Type B pancreatic cell (in vitro differentiated cells): ENCODE measurements at places on chromosomes 7 and 10. TPM values are rescaled to one million over a fixed set of nuclear protein-coding genes. Genes with fewer than 3 reads are reported as not detected.

GRCh38 chr10:36280890-36281499 is 638.9 kb upstream of the FZD8 start:
- no peak overlapping the region for H3K4me3 ChIP-seq
- peaks cover 8% of the 10 kb centered on the region for H3K4me1 ChIP-seq
- no peak for DNase-seq
- no peak overlapping the region for H3K27ac ChIP-seq
- H3K27me3 ChIP-seq, result no peaks in the 10 kb centered on the region

- peaks cover 25% of the 10 kb centered on the region for H3K4me1 ChIP-seq
- DNase-seq, result peak; percentile 84
- H3K27me3 ChIP-seq, result peaks cover 13% of the 10 kb centered on the region
- H3K27ac ChIP-seq, result peak overlapping the region; percentile 98
- H3K36me3 ChIP-seq, result peaks cover 4% of the 10 kb centered on the region
- peak overlapping the region; percentile 94 for H3K4me3 ChIP-seq
These were observed 1.8 kb upstream of the ZNF503 start for GRCh38 chr10:75403144-75403938.

- H3K4me3 ChIP-seq, result no peak overlapping the region
- H3K36me3 ChIP-seq, result no peaks in the 10 kb centered on the region
- H3K4me1 ChIP-seq, result no peaks in the 10 kb centered on the region
- H3K27me3 ChIP-seq, result no peaks in the 10 kb centered on the region
- H3K27ac ChIP-seq, result no peak overlapping the region
These were observed 226.3 kb upstream of the KLF6 start for GRCh38 chr10:4011136-4011812.

DNA sequence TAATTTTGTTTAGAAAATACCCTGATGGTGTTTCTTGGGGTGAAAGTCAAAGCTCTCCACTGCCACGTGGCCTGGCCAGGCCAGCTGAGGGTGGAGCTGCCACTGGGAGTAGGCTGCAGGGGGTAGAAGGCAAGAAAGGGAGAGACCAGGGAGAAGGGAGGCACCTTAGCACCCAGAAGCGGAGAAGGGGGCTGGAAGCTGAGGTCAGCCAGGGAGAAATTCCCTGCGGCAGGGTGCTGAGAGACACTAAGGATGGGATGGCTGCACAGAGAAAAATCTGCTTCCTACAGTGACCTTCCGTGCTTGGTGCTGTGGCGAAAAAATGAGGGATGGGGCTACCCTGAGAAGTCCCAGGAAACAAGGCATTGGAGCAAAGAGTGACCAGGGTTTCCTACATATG is 143.7 kb downstream of the SLIT1 start:
- peaks cover 7% of the 10 kb centered on the region for H3K4me1 ChIP-seq
- no peak overlapping the region for H3K4me3 ChIP-seq
- no peak for DNase-seq
- H3K27me3 ChIP-seq, result peaks cover 5% of the 10 kb centered on the region
- H3K36me3 ChIP-seq, result no peaks in the 10 kb centered on the region

DNA sequence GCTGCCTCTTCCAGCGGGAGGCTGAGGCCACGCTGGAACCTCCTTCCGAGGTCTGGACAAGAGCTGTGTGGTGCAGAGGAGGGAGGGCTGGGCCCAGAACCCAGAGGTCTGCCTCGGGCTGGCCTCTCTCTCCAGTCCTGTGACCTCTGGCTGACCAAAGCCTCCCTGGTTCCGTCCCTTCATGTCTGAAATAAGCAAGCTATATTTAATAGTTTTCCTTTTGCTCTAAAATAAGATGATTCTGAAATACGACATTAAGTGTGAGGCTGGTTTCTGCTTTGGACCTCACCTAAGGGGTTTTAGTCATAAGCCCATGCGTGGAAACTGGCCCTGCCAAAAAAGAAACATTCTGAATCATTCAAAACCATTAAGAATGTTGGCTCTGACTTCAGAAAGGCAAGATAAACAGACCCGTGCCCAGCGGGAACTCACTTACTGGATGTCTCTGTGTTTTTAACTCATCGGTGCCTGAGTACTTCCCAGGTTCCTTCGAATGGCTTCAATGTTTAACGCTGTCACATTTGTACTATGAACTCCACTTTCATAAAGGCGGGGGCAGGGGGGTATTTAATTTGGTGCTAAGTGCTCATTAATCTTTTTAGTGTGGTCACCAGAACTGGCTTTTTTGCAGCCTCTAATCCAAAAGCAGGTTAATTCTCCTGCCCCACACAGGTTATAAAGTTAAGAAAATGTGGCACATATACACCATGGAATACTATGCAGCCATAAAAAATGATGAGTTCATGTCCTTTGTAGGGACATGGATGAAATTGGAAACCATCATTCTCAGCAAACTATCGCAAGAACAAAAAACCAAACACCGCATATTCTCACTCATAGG is 157.5 kb upstream of the KLF14 start:
- H3K4me1 ChIP-seq, result peaks cover 57% of the 10 kb centered on the region
- H3K27ac ChIP-seq, result no peak overlapping the region
- H3K4me3 ChIP-seq, result no peak overlapping the region
- DNase-seq, result no peak
- H3K27me3 ChIP-seq, result peaks cover 24% of the 10 kb centered on the region
- H3K36me3 ChIP-seq, result no peaks in the 10 kb centered on the region

GRCh38 chr7:49670991-49671390 is 102.4 kb upstream of the VWC2 start:
- H3K4me3 ChIP-seq, result no peak overlapping the region
- H3K27me3 ChIP-seq, result peaks cover 3% of the 10 kb centered on the region
- H3K27ac ChIP-seq, result no peak overlapping the region
- DNase-seq, result no peak
- no peaks in the 10 kb centered on the region for H3K4me1 ChIP-seq

GRCh38 chr7:157831143-157831905 is 494.5 kb downstream of the DNAJB6 start:
- H3K4me3 ChIP-seq, result no peak overlapping the region
- H3K36me3 ChIP-seq, result no peaks in the 10 kb centered on the region
- peaks cover 8% of the 10 kb centered on the region for H3K4me1 ChIP-seq

DNA sequence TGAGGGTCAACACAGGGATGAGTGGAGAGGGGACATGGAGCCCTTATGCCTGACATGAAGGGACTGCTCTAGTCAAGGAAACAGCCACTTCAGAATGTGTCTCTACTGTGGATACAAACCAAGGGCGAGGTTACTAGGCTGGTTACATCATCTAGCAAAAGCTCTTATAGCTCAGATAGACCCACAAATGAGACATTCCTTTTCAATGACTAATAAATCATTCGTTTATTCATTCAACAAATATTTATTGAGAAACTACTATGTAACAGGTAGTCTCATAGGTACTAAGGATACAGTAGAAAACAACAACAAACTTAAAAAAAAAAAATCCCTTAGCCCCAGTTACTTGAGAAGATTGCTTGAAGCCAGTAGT is 219.5 kb downstream of the KIAA1217 start:
- no peak overlapping the region for H3K4me3 ChIP-seq
- no peak overlapping the region for H3K27ac ChIP-seq
- DNase-seq, result no peak
- H3K27me3 ChIP-seq, result no peaks in the 10 kb centered on the region
- peaks cover 5% of the 10 kb centered on the region for H3K4me1 ChIP-seq
- peaks cover 14% of the 10 kb centered on the region for H3K36me3 ChIP-seq

- no peak overlapping the region for H3K4me3 ChIP-seq
- H3K4me1 ChIP-seq, result peaks cover 5% of the 10 kb centered on the region
- peaks cover 14% of the 10 kb centered on the region for H3K36me3 ChIP-seq
- no peaks in the 10 kb centered on the region for H3K27me3 ChIP-seq
These were observed 253.8 kb downstream of the MAD1L1 start for GRCh38 chr7:1978656-1979590.

GRCh38 chr7:26153823-26154783 is 2.1 kb downstream of the NFE2L3 start:
- no peak for DNase-seq
- peaks cover 19% of the 10 kb centered on the region for H3K4me1 ChIP-seq
- H3K36me3 ChIP-seq, result no peaks in the 10 kb centered on the region

GRCh38 chr7:36652431-36652830 is 71.9 kb downstream of the AOAH start:
- H3K36me3 ChIP-seq, result no peaks in the 10 kb centered on the region
- peaks cover 7% of the 10 kb centered on the region for H3K27me3 ChIP-seq
- H3K4me3 ChIP-seq, result no peak overlapping the region
- peaks cover 45% of the 10 kb centered on the region for H3K4me1 ChIP-seq

- H3K4me1 ChIP-seq, result peaks cover 13% of the 10 kb centered on the region
- H3K4me3 ChIP-seq, result no peak overlapping the region
- peak overlapping the region; percentile 37 for H3K27ac ChIP-seq
- peaks cover 27% of the 10 kb centered on the region for H3K36me3 ChIP-seq
- no peak for DNase-seq
- no peaks in the 10 kb centered on the region for H3K27me3 ChIP-seq
These were observed 9.7 kb downstream of the PUS7 start for GRCh38 chr7:105512415-105512814.

DNA sequence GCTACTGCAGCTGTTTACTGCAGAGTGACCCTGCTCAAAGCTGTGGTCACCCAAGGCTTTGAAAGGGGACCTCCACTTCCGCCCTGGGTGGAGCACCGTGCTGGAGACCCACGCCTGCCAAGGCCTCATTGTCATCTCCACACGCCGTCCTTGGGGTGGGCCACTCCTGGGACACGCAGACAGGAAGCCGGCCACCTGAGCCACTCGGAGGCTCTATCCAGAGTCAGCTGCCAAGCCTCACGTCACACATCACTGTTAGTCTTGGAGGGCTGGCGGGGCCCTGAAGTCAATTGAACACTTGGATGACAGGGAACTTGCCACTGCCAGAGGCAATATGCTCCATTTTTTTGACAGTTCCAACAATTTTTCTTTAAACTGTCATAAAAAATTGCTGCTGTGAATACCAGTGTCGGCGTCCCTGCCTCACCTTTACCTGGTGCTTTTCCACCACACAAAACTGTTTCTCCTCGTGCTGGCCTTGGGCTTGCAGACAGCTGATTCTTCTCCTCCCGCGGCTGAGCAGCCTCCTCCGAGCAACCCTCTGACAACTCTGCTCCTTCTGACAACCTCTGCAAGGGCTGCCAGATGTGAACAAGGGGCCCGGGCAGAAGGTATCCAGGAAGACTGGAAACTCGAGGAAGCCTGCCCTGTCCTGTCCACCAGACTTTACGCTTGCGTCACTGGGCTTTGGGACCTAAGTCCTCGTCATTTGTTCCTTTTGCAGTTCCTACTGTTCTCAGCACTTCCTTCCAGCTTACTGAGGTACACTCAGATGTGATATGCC is 81.9 kb downstream of the EGFR start:
- peaks cover 4% of the 10 kb centered on the region for H3K36me3 ChIP-seq
- peak overlapping the region; percentile 62 for H3K4me3 ChIP-seq
- no peaks in the 10 kb centered on the region for H3K27me3 ChIP-seq
- peaks cover 55% of the 10 kb centered on the region for H3K4me1 ChIP-seq
- no peak for DNase-seq
- peak overlapping the region; percentile 68 for H3K27ac ChIP-seq

- H3K4me1 ChIP-seq, result peaks cover 40% of the 10 kb centered on the region
- no peak overlapping the region for H3K4me3 ChIP-seq
These were observed 66.7 kb downstream of the PARD3 start for GRCh38 chr10:34748357-34748756.

GRCh38 chr7:29825775-29826529 is 19.6 kb downstream of the WIPF3 start:
- H3K27ac ChIP-seq, result no peak overlapping the region
- no peak overlapping the region for H3K4me3 ChIP-seq
- no peaks in the 10 kb centered on the region for H3K36me3 ChIP-seq

- peaks cover 19% of the 10 kb centered on the region for H3K4me1 ChIP-seq
- no peaks in the 10 kb centered on the region for H3K36me3 ChIP-seq
- no peak overlapping the region for H3K27ac ChIP-seq
- DNase-seq, result no peak
- H3K4me3 ChIP-seq, result peak overlapping the region; percentile 92
These were observed 553 bp downstream of the TSPAN15 start for GRCh38 chr10:69451784-69452251.

- no peak overlapping the region for H3K27ac ChIP-seq
- H3K4me1 ChIP-seq, result peaks cover 4% of the 10 kb centered on the region
- DNase-seq, result no peak
- H3K4me3 ChIP-seq, result no peak overlapping the region
These were observed 155.9 kb upstream of the SLC13A1 start for GRCh38 chr7:123355576-123356190.

Gene SYT15B
- total RNA-seq, result 0.24 and 0.58 TPM in 2 replicates

Gene GJC3
- total RNA-seq, result not detected in 2 replicates

Gene ATRNL1
- total RNA-seq, result 9.5 and 38.4 TPM in 2 replicates

Gene VWC2
- 0.33 and 0.60 TPM in 2 replicates for total RNA-seq

Gene PON1
- 0.99 and 3.0 TPM in 2 replicates for total RNA-seq

Gene SPDYE9
- not detected in 2 replicates for total RNA-seq
